Activated T-cell treated with anti-CD3 and anti-CD28 coated beads, Interleukin-2, amount 50 U/mL, for 72 hours (primary cell): ENCODE measurements at places on chromosomes 11 and 22. TPM values are rescaled to one million over a fixed set of nuclear protein-coding genes. Genes with fewer than 3 reads are reported as not detected.

DNA sequence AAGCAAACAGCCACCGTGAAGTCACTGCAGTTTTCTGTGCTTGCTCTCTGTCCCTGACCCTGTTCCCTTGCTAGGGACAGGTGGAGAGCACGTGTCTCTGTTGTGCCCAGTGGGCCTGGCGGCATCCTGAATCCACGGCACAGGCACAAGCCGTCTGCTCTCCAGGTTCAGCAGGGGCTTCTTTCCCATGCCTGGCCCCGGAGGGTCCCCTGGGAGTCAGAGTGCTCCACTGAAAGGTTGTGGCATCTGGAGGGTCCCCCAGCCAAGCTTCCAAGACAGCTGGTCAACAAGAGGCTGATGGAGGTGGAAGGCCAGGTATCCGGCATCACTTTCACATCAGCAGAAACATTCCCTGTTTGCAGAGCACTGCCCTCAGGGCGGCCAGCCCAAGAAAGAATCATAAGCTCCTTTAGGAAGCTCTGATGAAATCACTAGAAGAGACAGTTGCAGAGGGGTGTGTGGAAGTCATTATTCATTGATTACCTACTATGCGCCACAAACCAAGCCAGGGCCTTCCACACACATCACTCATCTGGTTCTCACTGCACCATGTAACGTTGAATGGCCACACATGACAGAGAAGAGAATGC lies 346.4 kb upstream of the B3GAT1 start:
- no peak for DNase-seq
- no peak overlapping the region for H3K4me3 ChIP-seq
- peaks cover 2% of the 10 kb centered on the region for H3K36me3 ChIP-seq
- H3K27ac ChIP-seq = no peak overlapping the region
- H3K4me1 ChIP-seq = no peaks in the 10 kb centered on the region
- H3K27me3 ChIP-seq = peaks cover 7% of the 10 kb centered on the region

SEC14L6 gene
- not detected for total RNA-seq

DNA sequence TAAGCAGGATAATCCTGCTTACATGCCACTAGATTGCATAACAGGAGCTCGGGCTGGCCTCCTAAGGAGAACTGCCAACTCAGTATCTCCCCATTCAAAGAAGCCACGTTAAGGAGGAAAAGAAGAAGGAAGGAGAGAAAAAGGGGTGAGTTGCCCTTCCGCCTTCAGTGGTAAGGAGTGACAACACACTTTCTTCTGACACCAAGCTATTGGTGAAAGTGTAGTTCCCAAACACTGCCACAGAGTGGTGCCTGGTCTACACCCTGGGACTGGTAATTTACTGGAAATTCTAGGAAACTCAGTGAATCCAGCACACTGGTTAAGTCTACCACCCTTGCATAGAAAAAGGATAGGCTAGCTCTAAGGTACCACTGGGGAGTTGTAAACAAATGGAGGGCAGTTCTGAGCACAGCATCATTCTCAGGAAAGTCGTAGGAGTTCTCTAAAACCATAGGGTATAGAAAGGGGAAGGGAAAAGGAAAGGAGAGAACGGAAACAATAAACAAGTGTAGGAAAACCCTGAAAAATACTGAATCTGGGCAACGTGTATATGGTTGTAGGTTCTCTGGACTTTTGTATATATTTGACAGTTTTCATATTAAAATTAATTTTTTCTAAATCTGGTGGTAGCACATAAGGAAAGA lies 58.2 kb downstream of the RRAS2 start:
- H3K36me3 ChIP-seq = no peaks in the 10 kb centered on the region
- no peak overlapping the region for H3K27ac ChIP-seq
- H3K4me1 ChIP-seq = peaks cover 5% of the 10 kb centered on the region
- no peak overlapping the region for H3K4me3 ChIP-seq
- no peaks in the 10 kb centered on the region for H3K27me3 ChIP-seq

DNA sequence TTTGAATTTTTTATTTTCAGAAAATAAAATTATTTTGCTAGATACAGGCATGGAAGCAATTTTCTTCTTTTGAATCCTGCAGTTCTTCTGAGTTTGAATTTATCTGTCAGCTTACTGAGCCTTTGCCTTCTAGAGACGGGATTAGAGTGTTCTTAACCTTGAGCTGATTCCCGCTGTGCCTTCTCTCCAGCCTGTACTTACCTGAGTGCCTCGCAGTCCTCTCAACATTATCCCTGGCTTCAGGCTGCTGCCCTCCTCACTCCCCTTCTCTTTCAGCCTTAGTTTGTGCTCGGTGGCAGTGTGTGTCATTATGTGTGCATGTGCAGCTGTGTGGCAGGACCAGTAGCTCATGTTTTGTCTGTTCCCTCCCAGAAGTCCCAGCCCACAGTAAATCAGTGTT lies 24.3 kb downstream of the OSBP2 start:
- H3K4me3 ChIP-seq = no peak overlapping the region
- H3K27me3 ChIP-seq = no peaks in the 10 kb centered on the region
- peaks cover 13% of the 10 kb centered on the region for H3K4me1 ChIP-seq
- H3K27ac ChIP-seq = no peak overlapping the region
- no peak for DNase-seq

DNA sequence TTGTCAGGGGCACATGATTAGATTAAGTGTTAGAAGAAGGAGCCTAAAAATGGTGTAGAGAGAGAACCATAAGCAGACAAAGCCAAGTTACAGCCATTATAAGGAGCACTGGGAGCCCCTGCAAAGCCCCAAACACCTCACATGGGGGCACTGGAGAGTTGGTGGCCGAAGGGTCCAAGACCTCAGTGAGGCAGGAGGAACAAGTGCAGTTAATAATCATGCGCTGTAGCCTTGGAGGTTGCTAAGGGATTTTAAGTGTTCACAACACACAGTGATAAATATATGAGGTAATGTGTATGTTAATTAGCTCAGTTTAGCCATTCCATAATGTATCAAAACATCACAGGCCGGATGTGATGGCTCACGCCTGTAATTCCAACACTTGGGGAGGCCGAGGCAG lies 54.4 kb upstream of the JAM3 start:
- DNase-seq = no peak
- no peaks in the 10 kb centered on the region for H3K4me1 ChIP-seq
- no peaks in the 10 kb centered on the region for H3K36me3 ChIP-seq
- peaks cover 46% of the 10 kb centered on the region for H3K27me3 ChIP-seq
- no peak overlapping the region for H3K4me3 ChIP-seq

GRCh38 chr22:26546282-26546681 lies 34.0 kb upstream of the TFIP11 start:
- peak overlapping the region; percentile 31 for H3K4me3 ChIP-seq
- H3K27ac ChIP-seq = peak overlapping the region; percentile 85
- no peaks in the 10 kb centered on the region for H3K27me3 ChIP-seq

GRCh38 chr11:84812471-84812969 lies 814.6 kb downstream of the DLG2 start:
- no peak for DNase-seq
- no peaks in the 10 kb centered on the region for H3K4me1 ChIP-seq
- no peaks in the 10 kb centered on the region for H3K36me3 ChIP-seq
- no peak overlapping the region for H3K4me3 ChIP-seq

NCAM1 gene
- total RNA-seq = not detected

DNA sequence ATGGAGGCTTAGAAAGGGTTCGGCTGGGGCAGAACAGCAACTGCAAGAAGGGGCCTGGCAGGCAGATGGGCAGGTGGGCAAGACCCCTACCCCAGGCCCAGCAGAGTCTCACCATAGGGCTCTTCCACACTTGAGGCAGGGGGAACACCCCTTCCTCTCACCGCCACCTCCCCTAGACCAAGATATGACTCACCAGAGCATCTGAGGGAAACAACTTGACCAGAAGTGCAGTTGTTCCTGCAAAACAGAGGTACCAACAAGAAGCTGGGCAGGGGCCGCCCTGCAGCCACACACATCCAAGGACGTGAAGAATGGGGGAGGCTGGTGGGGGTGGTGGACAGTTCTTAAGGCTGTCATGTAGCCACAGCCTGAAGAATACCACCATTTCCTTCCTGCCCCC lies 10.9 kb downstream of the TMPRSS5 start:
- no peaks in the 10 kb centered on the region for H3K27me3 ChIP-seq
- no peak overlapping the region for H3K27ac ChIP-seq
- no peaks in the 10 kb centered on the region for H3K4me1 ChIP-seq
- DNase-seq = no peak
- no peaks in the 10 kb centered on the region for H3K36me3 ChIP-seq

GRCh38 chr22:20740222-20740951 lies 33.5 kb upstream of the SERPIND1 start:
- peak overlapping the region; percentile 80 for H3K27ac ChIP-seq
- no peaks in the 10 kb centered on the region for H3K27me3 ChIP-seq
- no peak overlapping the region for H3K4me3 ChIP-seq
- peaks cover 9% of the 10 kb centered on the region for H3K36me3 ChIP-seq
- no peak for DNase-seq

GRCh38 chr11:29352273-29352795 lies 664.5 kb downstream of the KCNA4 start:
- no peaks in the 10 kb centered on the region for H3K27me3 ChIP-seq
- no peak overlapping the region for H3K27ac ChIP-seq
- no peaks in the 10 kb centered on the region for H3K36me3 ChIP-seq

DNA sequence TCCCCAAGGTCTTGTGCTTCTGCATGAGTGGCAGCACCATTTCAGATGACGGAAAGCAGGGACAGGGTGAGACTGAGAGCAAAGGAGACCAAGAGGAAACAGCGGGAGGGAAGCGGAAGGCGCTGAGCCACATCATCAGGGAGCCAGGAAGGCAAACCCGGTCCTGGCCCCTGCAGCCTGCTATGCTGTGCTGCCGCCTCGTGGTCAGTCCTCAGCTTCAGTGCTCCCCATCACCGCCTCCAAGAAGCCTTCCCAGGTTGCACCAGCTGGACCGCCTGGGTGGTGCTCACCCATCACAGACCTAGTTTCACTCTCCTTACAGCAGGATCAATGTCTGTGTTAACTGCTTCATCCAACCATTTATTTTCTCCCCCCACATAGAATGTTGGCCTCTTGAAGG lies 73.0 kb upstream of the PHF21B start:
- H3K36me3 ChIP-seq = peaks cover 5% of the 10 kb centered on the region
- DNase-seq = peak; percentile 23
- no peak overlapping the region for H3K27ac ChIP-seq

ACR gene
- total RNA-seq = not detected
